ENCODE measurements at places on chromosomes 5 and 9. TPM values are rescaled to one million over a fixed set of nuclear protein-coding genes. Genes with fewer than 3 reads are reported as not detected.

DNA sequence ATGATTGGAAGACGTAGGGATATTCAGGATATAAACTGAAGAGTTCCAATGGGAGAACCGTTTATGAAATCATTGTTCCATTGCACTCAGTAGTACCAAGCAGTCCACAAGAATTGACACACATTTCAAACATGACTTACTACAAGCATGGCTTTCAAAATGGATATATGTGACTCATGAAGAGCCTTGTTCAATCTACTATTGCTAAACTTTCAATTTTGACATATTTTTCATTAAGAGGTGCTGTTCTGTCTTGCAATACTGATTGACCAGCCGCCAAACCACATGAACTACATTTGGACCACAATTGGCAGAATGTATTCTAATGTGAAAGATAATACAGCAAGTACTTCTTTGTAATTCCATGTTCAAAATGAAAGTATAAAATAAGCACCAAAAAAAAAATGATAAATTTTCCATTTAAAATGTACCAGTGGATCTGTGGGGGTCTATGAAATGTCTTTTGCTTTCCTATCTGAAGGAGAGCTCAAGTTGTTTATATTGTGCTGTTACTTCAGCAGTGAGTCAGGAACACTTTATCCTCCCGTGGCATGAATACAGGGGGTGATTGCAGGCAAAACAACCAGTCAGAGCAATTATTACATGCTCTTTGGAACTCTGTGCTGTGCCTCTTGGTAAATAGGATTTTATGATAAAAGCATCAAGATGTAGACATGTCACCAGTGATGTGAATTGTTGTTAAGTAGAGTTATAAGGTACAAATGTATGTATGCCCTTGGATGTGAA is 366.0 kb downstream of the ARRDC3 start:
- no peak for DNase-seq

GRCh38 chr5:72153551-72153950 is 46.3 kb downstream of the MAP1B start:
- DNase-seq = no peak

DNA sequence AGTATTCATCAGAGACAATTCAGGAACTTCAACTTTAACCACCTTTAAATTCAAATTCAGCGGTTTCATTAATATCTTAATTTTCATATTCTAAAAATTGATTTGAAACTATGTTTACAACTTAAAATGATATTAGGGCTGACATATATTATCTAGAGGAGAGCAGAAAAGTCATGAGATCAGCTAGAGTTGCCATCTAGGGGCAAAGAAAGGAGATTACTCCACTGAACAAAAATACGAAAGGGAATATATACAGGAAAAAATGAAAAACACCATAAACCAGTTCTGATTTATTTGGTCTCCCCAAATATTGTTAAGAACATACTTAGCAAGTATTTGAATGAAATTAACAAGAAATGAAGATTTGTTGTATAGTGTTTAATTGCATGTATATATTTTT is 946.3 kb downstream of the DTWD2 start:
- DNase-seq = no peak

HAND1 gene
- not detected for total RNA-seq

DNA sequence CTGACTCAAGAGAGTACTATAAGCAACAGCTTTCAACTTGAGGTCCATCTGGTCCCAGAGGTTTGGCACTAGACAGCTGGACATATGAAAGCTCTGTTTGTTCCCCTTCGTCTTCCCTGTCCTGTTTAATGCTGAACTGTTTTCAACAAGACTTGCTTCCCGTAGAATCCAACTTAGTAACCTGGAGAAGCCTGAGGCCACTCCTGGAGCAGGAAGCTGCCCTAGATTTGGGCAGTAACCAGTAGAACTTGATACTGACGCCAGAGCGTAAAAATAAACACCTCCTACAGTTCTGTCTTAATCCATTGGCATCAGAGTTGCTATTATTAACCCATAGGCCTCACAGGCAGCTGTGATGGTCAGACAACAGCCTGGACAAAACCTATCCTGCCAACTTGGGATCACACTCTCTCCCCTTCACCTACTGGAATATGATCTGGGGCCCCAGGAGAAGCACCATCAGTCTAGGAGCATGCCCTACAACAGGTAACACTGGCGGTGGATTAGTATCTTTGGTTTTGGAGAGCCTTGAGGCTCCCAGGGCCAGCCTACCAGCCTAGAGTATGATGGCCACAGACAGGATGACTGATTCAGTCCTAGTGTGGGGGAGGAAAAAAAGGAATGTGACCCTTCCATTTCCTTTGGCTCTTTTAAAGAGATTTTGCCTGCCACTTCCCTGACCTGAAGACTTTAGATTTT is 29.2 kb downstream of the RUSC2 start:
- DNase-seq = no peak

DNA sequence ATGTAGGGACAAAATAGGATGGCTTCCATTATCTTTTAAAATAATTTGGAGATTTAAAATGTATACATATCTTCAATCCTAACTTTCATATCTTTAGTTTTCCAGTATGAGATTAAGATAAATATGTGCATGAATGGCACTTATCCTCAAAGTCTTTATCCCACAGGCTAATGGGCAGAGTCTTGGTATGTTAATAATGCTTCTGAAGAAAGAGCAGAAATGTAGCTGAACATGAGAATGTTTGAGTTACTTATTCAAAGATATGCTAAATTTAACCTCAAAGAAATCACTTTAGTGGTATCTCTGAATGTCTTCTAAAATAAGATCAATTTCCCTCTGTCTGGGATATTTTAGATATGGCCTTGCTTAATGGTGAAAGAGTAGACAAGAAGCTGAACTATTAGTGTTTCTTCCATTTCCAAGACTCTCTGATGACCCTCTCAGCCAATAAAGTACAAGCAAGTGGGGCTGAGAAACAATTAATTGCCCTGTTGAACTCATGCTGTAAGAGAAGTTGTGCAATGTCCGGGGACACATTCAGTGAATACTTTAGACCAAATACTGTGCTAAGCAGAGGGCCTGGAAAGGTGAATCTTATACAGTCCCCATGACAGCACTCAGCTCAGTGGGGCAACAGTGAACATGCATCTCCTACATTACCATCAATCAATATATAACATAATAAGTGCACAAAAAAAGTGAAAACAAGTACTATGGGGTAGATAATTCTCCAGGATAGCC is 50.0 kb upstream of the ADAMTSL1 start:
- no peak for DNase-seq

DYNC2I2 gene
- total RNA-seq = 155 TPM

GRCh38 chr9:110146373-110146772 is 61.6 kb downstream of the C9orf152 start:
- no peak for DNase-seq

DNA sequence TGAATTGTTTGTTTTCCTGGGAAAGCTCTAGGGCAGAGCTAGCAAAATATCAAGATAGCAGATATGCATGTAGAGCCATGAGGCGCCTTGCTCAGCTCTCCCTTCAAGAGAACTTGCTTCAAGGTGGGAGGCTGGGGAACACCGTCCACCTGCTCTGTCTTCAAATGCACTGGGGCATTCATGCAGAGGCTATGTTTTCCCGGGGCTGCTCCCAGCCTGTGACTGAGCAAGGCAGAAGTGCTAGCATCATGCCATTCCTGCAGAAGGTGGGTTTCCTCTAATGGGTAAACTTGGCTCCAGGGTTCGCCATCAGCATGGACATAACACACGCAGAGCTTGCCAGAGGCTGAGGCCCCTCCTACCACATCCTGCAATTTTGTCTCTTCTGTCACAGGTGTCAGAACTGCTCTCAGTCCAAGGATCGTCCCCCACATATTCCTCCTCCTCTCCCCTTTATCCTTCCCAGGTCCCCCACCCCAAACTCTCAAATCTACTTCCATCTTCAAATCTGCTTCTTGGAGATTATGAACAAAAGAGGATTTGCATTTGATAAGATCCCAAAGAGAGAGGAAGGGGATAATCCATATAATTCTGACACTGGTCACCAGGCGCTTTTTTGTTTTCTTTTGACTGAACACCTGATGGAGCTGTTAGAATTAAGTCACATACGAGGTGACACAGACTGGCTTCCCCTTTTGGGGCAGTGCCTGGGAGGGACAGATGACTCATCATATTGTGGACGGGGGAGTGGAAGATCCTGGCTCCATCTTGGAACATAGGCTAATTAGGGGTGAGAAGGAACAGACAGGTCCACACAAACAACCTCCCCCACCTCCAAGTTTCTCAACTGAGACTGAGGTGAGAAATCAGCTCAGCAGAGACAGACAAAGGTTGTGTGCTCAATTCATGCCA is 85.0 kb upstream of the TAF11L2 start:
- no peak for DNase-seq

LCN15 gene
- total RNA-seq = 0.76 TPM

GRCh38 chr9:70587201-70587600 is 172.7 kb upstream of the KLF9 start:
- no peak for DNase-seq

DNA sequence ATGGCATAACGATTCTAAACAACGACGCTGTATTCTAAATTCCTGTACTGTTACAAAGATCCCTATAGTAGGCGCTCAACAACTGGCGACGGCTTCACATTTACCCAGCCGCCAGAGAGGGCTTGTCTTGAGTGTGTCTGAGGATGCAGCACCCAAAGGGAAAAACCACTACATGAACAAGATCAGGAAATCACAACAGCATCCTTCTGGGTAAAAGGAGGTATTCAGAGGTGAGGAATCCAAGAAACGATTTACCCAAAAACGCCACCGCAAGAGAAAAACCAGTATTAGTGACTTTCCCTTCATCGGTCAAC is 711 bp downstream of the TTC33 start:
- DNase-seq = peak; percentile 59

DNA sequence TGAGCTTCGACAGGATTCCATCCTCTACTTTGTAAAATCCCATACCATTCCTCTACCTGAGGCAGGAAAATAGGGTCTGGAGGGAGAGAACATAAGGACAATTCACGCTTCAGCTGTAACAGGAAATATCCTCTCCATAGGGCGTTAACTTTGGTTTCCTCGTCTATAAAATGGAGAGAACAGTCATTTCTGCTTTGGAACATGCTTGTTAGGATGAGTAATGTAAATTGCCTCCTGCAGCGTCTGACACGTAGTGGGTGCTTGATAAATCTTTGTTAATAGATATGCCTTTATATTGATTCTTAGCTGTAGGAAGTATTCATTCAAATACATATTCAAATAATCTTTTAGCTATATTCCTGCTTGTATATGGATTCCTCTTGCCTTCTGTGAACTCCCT is 711 bp upstream of the SUB1 start:
- no peak for DNase-seq

AJM1 gene
- 7.1 TPM for total RNA-seq

DNA sequence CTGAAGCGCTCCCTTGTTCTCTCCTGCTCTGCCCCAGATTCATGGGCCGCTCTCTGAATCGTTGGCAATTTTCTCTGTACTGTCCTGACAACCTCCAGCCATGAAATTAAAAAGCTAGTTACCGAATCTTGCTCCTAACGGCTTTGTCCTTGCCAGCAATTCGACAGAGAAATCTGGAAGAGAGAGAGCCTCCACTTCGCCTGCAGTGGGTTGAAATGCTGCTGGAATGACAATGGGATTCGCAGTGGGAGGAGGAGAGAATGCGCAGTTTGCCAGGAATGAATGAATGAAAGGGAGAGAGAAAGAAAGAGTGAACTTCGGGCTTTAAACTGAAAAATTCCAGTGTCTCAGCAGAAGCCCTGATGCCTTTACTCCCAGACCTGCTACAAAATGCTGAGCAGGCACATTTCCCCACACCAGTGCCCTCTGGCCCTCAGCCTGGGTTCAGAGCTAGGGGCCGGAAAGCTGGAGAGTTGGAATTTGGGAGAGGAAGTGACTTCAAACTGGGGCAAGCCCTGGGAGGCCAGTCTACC is 11.5 kb upstream of the BOD1 start:
- DNase-seq = no peak

ADCY2 gene
- total RNA-seq = 0.15 TPM

GRCh38 chr9:97525451-97525850 is 24.0 kb downstream of the TMOD1 start:
- DNase-seq = no peak

ZNG1A gene
- total RNA-seq = 48.5 TPM

- DNase-seq = no peak
Observed at GRCh38 chr9:126442636-126443035, 116.0 kb downstream of the MVB12B start.

GRCh38 chr9:105038051-105038450 is 110.1 kb upstream of the ABCA1 start:
- DNase-seq = no peak

DNA sequence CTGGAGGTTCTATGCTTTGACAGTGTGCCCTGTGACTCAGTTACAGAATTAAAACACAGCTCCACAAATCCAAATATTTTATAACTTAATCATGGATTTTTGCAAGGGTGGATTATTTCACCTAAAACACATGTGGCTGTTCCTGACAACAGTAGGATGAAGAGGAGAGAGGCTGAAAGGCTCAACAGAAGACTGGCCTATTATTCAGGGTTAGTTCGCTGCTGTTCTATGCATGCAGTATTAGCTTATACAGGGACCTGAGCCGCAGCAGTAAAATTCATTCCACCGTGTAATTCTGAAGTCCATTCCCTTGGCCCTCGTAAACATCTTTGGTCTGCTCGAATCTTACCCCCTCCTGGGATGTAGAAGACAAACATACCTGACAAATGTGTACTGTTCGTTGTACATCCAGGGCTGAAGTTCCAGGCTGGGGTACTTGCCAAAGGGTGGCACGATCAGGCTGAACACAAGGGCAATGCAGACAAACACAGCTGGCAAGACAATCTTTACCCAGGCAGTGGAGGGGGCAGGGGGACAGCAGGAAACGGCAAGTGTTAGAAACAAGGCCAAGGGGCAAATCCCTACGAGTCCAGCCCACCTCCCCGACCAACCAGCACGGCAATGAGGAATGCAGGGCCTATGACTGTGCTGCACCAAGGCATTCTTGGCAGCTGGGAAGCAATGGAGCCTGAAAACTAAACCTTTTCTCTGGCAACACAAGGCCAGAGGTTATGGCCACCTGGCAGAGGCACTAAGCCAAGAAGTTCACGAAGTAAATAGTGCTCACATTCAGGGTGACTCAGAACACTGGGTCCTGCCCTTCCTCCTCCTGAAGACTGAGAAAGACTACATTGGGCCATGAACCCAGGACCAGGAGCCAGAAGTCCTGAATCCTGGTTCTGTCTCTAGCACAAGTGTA is 46.8 kb downstream of the NIPSNAP3B start:
- no peak for DNase-seq

DNA sequence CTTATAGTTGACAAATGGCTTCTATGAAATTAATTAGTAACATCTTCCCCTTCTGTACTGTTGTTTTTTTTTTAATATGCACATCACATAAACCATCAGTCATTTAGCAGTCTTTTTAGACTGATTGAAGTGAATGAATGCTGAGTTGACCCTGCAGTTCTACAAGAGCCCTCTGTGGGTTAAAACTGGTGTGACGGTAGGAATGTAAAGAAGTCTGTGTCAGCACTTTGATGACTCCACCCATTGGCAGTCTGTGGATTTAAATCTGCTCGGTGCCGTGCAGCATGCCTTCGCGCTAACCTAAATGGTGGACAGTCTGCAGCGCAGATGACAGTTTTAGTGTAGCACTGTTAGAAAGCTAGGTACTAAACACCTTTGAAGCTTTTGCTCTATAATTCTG is 3.1 kb downstream of the GTF3C4 start:
- no peak for DNase-seq

UBE2R2 gene
- total RNA-seq = 47.0 TPM

SLC27A6 gene
- 7.9 TPM for total RNA-seq

THBS4 gene
- total RNA-seq = 1.5 TPM

All from HCT116 (cell line).